ELF-1 (cell line): ENCODE measurements at places on chromosomes 6 and 20.

DNA sequence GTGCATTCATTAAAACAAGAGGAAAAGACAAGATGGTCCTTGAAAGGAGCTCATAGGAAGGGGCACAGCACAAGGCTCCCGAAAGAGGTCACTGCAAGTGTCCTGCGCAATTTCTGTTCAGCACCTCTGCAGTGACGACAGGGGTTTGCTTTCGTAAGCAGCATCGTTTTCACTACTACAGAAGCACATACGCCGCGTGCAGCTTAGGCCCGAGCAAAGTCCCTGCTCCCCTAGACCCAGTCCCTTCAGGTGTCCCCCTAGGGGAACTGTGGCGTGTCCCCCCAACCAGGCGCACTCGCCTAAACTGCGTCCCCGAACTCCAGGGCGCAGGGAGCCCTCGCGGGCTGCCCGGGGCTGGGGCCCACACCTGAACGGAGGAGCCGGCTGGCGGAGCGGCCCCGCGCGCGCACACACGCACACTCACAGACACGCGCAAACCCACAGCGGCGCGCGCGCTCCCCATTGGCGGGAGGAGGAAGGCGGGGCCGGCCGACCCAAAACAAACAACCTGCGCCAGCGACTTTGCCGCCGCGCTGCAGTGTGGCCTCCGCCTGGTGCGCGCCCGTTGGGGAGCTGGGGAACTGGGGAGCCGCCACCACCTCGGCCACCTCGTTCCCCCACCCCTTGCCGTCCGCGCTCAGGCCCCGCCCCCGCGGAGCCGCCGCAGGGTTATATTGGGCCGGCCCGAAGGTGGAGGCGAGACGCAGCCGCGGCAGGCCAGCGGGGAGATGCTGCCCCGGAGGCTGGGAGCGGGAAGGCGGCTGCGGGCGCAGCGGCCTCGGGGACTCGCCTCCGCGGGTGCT, at the start of gene FOXQ1:
Gene FOXQ1, plus strand, starts transcription at position 699 of the 803 bp plus-strand sequence. CDS start 607 bp downstream, outside the sequence.
- peak; percentile 36 for DNase-seq

- DNase-seq, result no peak
Observed at GRCh38 chr6:129662406-129662766, 47.6 kb downstream of the ARHGAP18 start.

DNA sequence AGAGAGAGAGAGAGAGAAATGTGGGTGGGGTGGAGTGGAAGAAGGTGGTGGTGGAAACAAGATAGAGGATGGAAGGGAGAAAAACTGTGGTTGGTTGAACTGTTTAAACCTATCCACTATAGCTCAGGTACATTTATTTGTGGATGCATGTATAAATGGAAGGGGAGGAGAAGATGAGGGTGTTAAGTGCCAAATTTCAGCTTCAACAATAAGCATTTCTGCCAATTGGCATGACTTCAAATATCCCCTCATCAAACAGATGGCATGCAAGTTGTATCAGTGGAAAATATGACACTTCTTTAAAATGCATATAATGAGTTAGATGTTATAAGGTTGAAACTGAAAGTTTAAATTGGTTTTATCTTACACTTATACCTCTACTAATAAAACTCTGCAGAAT, 216.1 kb downstream of the LMBRD1 start:
- DNase-seq, result no peak

DNA sequence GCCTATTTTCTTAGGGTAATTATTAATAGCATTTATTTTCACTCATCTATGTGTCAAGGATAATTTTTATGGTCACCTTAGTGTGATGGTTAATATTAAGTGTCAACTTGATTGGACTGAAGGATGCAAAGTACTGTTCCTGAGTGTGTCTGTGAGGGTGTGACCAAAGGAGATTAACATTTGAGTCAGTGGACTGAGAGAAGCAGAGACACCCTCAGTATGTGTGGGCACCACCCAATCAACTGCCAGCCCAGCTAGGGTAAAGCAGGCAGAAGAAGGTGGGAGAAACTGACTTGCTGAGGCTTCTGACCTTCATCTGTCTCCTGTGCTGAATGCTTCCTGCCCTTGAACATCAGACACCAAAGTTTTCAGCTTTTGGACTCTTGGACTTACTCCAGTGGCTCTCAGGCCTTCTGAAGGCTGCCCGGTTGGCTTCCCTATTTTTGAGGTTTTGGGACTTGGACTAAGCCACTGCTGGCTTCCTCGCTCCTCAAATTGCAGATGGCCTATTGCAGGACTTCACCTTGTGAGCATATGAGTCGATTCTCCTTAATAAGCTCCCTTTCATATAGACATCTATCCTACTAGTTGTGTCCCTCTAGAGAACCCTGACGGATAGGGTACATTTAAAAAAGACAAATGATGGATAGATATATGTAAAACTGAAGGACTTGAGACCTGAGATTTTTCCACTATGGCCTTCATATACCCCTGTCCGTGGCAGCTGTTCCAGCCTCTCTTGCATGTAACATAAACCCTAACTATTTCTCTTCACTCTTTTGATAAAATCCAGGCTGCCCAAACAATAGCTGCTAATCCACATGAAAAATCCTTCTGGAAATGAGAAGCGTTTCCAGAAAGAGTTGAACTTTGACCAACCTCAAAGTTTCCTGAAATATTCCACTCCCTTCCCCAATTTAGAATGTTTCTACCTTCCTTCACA, 62.1 kb upstream of the RGS17 start:
- no peak for DNase-seq

- DNase-seq, result no peak
Observed at GRCh38 chr20:36285746-36286447, 20.2 kb upstream of the DLGAP4 start.

DNA sequence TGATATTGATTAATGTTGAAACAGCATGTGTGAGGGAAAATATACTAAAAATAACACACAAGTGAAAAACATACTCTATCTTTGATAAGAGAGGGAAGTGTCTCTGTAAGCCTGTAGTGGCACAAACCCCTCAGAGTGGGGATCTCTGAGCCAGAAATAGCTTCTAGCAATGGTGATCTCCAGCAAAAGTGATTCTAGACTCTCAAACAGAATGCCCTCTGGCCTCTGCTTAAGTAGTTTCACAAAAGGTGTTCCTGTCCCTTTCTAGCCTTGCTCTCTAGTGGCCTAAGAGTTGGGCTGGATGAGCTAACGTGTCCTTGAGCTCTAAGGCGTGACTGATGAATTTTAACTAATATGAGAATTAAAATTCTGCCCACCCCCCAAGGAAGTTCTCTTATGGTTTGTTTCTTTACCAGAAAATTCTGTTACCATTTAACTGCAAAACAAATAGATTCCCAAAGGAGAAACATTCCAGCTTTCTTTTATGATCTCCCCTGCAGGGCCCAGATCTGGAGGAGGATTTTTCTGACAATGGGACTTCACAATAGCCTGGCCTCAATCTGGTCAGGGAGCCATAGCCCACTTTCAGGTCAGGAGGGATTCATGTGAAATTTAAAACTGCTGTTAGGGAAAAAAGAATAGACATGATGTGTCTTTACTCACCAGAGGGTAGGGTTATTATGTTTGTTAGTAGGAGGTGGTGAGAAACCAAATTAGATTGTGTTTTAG, 182.5 kb upstream of the LAMP5 start:
- DNase-seq, result peak; percentile 36

- no peak for DNase-seq
Observed at GRCh38 chr6:168238159-168238909, 81.2 kb downstream of the DACT2 start.
